ENCODE measurements at places on chromosomes 3 and 15.

GRCh38 chr3:53583161-53583690 lies 88.8 kb downstream of the CACNA1D start:
- DNase-seq: no peak

DNA sequence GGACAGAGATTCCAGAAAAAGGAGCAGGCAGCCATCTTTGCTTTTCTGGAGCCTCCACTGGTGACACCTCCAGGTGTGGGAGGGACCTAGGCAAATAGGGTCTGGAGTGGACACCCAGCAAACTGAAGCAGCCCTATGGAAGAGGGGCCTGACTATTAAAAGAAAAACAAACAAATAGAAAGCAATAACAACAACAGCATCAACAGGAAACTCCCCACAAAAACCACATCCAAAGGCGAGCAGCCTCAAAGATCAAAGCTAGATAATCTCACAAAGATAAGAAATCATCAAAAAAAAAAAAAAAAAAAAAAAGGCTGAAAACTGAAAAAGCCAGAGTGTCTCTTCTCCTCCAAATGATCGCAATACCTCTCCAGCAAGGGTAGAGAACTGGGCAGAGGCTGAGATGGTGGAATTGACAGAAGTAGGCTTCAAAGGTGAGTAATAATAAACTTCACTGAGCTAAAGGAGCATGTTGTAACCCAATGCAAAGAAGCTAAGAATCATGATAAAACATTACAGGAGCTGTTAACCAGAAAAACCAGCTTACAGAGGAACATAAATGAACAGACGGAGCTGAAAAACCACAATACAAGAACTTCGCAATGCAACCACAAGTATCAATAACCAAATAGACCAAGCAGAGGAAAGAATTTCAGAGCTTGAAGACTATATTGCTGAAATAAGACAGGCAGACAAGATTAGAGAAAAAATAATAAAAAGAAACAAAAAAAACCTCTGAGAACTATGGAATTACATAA lies 225.4 kb downstream of the CTNNB1 start:
- DNase-seq: no peak

DNA sequence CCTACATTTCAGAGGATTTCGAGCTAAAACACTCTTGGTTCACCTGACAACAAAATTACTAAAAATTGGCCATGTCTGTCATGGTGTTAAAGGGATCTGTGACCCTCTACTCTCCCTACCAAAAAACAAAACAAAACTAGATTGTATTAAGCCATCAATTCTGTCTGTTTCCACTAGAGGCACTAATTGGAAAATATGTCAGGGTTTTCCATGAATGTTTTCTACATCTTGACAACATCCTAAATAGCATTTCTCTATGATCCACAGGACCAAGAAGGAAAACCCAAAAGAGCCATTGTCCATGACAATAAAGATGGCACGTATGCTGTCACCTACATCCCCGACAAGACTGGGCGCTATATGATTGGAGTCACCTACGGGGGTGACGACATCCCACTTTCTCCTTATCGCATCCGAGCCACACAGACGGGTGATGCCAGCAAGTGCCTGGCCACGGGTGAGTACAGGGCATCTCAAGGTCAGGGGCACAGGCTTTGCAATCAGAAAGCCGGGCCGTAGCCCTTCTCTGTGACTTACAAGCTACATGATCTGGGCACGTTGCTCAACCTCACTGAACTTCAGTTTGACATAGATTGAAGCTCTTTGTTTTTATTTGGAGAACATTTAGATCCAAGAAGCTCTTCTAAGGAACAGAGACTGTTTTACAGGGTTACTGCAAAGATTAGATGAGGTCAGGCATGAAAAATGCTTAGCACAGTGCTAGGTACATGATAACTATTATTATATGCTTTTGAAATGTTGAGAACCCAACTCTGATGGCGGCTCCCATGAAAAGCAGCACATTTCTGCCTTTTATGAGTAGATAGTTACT lies 74.8 kb downstream of the DNASE1L3 start:
- no peak for DNase-seq

GRCh38 chr3:57274845-57275244 lies 17.6 kb downstream of the ASB14 start:
- DNase-seq: no peak

Data from DMS 273 treated with DMSO at 0.1 percent for 48 hours (cell line).